ENCODE measurements at places on chromosomes 7 and 10.
A peak's percentile ranks its signal among the peaks of the same experiment; 100 is the strongest.

GRCh38 chr10:74558897-74559296 is 267.5 kb upstream of the KAT6B start:
- no peak for DNase-seq

DNA sequence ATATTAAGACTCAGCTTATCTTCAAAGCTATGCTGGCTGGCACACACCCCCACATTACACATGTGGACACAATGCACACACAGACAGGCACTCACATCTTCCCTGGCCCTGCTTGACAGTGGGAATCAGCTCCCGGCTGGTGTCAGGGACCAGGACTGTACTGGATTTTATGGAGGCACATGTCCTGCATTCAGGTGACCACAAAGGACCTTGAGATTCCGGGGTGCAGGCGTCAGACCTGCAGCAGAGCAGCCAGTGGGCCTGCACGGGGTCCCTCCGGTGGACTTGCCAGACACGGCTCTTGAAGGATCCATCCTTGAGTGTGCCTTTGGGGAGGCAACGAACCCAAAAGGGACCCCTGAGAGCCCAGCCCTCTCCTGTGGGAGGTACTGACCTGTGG is 1.9 kb downstream of the CNPY1 start:
- DNase-seq = no peak

DNA sequence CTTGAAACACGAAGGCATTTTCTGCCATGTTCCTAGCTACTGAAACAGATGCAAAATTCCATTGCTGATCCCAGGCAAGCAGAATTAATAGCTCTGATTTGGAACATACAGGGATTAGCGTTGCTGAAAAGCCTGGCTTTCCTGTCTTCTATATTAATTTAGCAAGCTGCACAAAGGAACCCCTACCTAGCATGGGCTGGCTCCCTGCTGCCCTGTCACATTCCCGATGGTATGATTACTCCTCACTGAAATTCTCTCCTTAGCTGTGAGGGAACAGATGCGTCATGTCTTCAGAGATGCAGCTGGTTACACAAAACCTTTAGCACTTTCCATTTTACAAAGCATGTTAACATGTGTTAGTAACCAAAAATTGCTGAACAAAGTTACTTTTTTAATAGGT is 878.9 kb downstream of the TYW1 start:
- DNase-seq = no peak

GRCh38 chr7:33035776-33036175 is 26.8 kb downstream of the NT5C3A start:
- no peak for DNase-seq

DNA sequence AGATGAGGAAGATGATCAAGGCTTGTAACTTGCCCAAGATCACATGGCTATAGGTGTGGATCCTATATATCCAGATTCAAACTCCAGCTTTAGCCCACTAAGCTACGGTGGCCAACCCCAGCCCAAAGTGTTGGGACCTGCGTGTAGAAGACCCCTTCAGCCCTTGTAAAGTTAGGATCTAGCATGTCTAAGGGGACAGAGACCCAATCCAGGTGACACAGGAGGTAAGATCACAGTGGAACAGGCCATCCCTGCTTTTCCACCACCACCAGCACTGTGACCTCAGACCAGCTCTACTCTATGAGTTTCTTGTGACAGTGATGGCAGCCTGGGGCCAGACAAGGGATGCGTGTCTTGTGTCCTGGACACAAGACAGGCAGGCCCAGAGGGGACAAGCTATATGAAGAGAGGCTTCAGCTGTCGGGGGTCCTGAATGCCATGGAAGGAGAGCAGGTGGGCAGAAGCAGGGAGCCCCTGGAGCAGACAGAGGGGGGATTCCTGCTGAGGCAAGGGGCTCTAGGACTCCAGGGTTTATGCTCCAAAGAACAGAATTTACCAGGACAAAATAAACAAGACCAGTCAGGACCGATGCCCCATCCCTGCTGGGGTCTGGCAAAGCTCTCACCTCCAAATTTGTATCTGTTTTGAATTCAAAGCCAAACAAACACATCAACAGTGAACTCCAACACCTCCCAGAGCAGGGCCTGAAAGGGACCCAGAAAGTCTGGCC is 10.4 kb downstream of the GPRIN2 start:
- DNase-seq = no peak

DNA sequence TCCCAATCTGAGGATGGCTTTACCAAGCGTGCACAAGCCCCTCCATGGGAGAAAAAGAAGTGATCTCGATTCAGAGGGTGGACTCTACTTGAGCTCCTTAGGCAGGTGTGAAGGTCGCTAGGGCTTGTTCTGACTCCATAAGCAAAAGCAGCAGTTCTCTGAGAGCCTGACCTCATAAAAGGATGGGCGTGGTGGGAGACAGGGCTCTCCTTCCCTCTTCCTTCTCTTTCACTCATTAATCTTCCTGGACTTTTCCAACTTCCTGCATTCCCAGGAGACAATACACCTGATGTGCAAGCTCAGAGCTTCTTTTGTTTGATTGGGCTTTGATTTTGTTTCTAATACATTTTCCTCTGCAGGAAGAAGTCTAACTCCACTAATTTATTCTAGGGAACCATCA is 22.3 kb upstream of the TMEM72 start:
- no peak for DNase-seq

DNA sequence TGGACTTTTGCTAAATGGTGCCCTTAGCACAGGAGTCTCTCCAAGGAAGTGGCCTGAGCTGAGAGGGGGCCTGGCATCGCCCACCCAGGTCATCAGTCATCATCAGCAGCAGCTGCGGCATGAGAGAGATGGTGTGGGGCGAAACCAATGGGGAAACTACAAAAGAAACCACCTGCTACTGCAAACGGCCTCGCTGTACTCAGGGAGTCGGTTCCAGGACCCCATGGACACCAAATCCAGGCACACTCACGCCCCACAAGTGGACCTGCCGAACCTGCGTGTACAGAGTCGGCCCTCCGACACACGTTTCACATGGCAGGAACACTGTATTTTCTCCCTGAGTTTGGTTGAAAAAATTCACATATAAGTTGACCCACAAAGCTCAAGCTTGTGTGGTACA is 37.8 kb downstream of the DIP2C start:
- DNase-seq = no peak

- no peak for DNase-seq
Observed at GRCh38 chr7:77457779-77458178, 41.6 kb upstream of the GSAP start.

- DNase-seq = no peak
Observed at GRCh38 chr10:22740180-22740579, 25.8 kb upstream of the PIP4K2A start.

DNA sequence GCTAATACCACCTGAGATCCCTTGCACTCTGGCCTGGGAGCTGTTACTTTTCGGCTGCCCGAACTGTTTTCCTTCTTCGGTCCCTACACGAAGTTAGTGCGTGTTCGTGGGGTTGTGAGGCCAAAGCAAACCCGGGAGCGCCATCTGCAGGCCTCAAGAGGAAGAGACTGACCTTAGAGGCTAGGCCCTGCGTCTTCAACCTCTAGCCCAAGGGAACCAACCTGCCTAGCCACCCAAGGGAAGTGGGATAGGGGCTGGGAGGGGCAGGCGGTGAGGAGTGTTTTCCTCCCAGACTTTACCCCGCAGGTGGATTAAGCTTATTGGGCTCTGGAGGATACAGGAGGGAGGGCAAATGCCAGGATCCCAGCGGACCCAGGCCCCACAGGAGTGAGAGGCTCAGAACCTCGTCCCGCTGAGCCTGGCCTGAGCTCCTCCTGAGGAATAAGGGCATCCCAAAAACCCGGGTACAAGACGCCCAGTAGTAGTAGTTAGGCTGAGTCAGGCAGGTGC is 1.7 kb upstream of the PAX2 start:
- DNase-seq = peak; percentile 90

DNA sequence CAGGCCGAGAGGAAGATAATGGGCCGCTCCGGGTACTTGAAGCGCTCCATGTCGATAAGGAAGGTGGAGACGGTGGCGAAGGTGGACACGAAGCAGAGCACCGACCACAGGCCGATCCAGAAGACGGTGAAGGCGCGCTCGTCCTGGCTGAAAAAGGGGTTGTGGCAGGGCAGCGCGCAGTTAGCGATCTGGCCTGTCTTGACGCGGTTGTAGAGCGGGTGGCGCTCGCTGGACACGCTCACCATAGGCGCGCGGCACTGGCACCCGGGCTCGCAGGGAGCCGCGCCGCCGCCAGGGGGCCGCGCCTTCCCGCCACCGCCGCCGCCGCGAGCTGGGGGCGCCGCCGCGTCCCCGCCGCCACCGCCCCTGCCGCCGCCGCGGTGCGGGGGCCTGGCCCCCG is 1.6 kb downstream of the FZD8 start:
- DNase-seq = peak; percentile 88

DNA sequence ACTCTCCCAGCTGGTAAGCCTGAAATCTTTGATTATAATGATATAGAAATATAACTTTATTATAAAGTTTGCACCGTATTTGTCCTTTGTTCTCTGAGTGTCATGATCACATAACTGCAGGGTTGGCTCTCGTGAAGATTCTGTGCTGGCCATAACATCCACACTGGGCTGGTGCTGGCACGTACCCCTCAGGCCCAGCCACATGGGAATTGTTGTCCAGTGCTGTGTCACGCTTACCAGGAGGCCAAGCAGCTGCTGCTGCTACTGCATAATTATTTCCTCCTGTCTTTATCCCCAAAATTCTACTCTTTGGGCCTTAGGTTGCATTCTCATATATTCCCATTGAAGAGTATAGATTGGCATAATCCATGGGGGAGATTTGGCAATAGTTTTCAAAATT is 20.8 kb upstream of the UCN3 start:
- DNase-seq = no peak

DNA sequence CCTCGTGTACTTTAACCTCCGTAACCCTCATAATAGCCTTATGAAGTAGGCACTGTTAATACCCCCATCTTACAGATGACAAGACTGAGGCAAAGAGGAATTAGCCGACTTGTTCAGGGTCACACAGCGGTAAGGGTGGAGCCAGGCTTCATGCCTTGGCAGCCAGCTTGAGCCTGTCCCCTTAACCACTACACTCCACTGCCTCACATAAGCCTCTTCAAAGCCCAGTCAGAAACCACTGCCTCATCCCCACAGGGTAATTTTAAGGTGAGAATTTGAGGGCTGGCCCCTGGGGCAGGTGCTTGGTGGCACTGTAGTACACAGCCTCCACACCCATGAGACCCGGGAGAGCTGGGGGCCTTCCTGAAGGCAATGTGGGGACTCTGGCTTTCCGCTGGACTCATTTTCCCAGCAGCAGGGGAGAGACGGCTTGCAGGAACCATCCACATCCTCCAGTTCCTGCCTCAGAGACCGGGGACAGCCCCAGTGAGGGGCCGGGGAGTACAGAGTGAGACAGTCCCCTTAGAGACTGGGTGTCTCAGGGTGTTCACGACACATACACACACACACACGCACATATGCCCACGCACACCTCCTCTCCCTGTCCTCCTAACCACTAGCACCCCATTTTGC is 7.6 kb upstream of the C10orf105 start:
- no peak for DNase-seq

DNA sequence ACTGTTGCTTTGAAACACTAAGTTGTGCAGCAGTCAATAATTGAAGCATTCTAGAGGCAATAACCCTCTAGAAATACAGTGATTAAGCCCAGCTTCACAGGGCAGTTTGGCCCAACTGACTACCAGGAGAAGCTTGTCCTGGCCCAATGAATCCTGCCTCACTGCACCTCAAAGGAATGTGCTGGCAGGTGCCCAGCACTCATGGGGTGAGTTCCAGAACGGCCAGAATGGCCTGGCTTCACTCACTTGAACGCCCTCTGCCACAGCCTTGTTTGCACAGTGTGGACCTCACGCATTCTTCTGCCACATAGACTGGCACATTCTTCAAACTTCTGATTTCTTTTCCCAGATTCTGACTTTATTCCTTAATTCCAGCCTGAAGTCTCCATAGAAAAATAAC is 6.6 kb upstream of the ITIH2 start:
- no peak for DNase-seq

DNA sequence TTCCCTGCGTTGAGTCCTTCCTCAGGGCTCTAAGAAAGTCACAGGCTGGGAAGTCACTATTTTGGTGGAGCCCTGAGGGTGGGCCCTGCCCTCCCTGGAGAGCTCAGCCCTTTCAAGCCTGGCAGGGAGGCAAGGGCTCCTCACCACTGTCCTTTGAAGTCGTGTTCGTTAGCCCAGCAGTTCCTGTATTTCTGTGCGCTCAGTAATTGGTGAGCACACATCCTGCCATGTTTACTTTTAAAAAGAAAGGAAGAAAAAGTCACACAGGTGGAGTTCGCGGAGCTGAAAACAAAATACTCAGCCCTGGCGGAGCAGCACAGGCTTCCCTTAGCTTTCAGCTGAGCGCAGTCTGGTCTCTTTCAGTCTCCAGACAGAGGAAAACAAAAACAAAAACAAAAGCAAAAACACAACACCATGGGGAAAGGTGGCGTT is 37.1 kb downstream of the PRKCQ start:
- DNase-seq = no peak

DNA sequence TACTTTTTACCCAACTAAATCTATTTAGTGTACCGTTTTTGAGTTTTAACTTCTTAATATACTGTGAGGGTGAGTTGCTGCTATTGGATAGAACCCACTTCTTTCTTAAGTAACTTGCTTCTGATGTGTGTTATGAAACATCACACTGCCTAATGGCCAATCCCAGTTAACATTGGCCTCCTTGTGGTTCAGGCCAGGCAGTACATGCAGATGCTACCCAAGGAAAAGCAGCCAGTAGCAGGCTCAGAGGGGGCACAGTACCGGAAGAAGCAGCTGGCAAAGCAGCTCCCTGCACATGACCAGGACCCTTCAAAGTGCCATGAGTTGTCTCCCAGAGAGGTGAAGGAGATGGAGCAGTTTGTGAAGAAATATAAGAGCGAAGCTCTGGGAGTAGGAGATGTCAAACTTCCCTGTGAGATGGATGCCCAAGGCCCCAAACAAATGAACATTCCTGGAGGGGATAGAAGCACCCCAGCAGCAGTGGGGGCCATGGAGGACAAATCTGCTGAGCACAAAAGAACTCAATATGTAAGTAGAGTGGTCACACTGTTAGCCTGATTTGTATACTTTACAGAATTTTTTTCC is 39.7 kb downstream of the TES start:
- no peak for DNase-seq

DNA sequence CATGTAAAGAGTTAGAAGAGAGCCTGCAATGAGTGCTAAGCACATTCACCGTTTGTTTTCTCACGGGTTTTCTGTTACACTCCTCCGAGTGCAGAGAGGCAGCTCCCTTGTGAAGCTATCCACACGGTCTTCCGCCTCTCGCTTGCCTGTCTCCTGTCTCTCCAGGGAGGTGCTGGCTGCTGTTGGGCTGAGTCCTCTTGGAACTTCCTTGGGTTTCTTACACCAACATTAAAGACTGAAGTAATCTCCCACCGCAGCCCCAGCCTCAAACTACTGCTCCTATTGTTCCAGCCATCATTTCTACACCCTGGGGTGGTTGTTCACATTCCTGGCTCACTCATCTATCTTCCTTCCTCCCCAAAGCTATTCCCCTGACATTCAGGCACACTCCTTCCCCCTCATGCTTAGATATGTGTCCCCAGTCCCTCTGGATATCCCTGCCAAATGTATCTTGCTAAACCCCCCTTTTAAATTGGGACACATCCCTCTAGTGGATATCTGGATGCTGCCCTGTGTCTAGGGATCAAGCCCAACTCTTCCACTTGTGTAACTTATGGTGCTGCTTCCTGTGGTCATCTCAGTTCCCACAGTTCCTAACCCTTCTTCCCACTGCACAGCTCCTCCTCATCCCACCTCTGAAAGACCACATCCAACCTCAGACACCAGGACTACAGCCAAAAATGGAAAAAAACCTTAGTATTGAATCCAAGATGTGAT is 14.1 kb downstream of the ESYT2 start:
- no peak for DNase-seq

GRCh38 chr10:75335191-75335590 is 66.4 kb downstream of the ZNF503 start:
- DNase-seq = no peak

- DNase-seq = peak; percentile 36
Observed at GRCh38 chr10:115948465-115948864, 324.5 kb downstream of the GFRA1 start.

GRCh38 chr7:30804078-30804661 is 33.0 kb downstream of the MINDY4 start:
- DNase-seq = peak; percentile 46
